ENCODE measurements at places on chromosomes 5 and 9.

DNA sequence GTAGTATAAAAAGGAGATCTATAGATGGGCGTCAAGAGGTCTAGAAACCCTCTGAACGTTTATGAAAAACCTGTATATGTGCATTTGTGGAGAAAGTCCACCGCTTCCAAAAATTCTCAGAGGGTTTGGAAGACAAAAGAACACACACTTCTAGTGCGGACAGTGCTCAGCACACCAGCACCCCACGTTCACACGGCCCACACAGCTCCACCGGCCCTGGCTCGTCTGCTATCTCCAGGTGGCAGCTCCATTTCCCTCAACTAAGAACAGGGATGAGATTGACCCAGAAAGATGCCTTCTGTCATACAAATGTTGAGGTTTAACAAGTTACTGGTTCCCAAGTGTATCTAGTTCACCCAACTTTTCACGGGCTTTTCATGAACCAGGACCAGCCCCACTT, 255.1 kb downstream of the NR2F1-AS1 start:
- no peak for DNase-seq

DNA sequence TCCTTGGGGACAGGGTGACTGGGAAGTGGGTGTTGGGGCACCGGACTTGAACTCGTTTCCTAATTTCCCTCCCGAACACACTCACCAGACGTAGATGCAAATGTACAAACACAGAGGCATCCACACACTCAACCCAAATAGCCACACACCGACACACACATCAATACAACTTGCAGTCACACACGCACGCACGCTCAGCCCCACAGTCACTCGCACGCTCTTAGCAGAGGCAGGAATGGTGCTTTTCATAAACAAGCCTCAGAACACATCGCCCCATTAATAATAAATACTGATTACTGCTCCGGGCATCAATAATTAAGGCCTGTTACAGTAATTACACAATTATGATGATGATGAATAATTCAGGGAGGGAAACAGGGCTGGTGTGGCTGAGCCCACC, 5.7 kb downstream of the BARHL1 start:
- DNase-seq = no peak

DNA sequence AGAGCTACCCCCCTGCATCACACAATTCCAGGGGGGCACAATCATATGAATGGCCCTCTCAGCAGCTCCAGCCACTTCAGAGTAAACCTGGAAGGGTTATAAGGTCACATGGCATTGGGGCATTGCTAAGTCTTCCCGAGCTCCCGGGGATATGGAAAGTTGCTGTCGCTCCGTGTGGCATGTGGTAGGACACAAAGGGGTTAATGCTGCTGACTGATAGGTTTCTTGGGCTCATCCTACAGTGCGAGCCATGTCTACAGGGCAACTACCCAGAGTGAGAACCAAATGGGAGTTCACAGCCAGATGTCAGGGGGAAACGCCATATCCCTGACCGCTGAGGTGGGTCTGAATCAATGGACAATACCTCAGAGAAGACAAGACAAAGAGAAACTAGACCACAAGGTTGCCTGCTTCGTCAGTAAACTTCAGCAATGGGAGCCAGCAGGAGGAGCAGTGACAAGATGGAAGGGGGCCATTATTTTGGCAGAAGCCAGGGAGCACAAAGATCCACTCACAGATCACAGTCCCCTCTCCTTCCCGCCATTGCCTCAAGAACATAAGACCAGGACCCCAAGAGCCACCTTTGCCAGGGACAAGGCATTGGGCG, 52.4 kb upstream of the SHISAL2B start:
- peak; percentile 18 for DNase-seq

GRCh38 chr9:98571643-98572042, 137.1 kb downstream of the GABBR2 start:
- no peak for DNase-seq

DNA sequence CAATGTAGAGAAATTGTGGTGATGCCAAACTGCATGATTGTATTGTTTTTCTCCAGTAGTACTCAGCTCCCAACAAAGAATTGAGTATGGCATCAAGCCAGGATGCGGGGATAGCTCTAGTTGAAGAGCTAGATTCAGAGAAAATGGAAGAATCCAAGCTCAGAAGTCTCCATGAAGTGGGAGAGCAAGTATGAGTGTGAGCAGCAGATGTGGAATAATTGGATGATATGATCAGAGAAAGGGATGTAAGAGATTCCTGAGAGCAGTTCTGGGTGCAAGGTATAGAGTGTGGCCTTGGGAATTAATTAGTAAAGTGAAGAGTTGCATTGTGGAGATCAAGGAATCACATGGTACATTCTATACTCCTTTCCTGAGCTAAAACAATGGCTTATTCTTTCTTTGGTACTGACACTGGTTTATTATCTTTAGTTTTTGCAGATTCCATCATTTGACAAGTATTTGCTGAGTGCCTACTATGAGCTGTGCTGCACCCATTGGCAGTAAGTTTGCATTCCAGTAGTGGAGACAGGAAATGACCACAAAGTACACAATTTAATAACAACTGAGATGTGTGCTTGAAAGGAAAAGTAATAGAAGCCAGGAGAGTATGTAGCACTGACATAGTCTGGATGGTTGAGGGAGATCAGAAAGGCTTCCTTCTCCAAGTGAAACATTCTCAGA, 177.1 kb downstream of the CPLANE1 start:
- DNase-seq = no peak

DNA sequence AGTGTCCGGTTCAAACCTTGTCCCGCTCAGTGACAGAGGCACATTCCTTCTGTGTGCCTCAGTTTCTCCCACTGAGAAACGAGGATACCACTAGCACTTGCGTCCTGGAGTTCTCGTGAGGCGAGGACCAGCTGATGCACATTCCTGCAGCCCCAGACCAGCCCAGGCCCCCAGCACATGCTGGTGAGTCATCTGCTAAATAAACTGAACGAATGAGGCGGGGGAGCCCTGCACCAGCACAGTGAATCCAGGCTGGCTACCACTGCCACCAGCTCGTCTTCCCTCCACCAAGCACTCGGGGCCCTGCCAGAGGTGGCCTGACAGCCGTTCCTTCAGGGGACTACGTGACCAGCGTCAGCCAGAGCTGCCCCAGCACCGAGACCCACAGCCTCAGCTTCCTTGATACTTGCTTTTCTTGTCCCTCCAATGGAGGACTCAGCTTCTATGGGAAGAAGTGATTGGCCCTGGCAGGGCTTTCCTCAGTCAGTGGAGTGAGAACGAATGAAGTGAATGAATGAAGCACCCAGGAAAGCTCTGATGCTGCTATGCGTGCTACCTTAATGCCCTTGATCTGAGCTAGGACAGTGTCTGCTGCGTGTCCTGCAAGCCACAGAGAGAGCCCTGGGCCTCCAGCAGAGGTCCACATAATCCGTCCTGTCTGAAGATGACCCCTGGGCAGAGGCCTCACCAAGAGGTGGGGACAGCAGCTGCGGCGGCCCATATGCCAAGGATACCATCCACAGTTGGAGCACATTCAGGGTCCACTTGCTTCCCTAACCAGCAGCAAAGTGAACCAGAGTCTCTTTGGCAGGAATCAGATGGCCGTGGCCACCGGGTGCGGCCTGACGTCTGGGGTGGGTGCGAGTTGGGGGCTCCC, 13.5 kb upstream of the BARX1 start:
- DNase-seq = peak; percentile 36

- DNase-seq = no peak
Observed at GRCh38 chr9:101477214-101477613, 41.6 kb upstream of the ALDOB start.

- no peak for DNase-seq
Observed at GRCh38 chr9:109751253-109751652, 28.7 kb upstream of the PALM2AKAP2 start.

DNA sequence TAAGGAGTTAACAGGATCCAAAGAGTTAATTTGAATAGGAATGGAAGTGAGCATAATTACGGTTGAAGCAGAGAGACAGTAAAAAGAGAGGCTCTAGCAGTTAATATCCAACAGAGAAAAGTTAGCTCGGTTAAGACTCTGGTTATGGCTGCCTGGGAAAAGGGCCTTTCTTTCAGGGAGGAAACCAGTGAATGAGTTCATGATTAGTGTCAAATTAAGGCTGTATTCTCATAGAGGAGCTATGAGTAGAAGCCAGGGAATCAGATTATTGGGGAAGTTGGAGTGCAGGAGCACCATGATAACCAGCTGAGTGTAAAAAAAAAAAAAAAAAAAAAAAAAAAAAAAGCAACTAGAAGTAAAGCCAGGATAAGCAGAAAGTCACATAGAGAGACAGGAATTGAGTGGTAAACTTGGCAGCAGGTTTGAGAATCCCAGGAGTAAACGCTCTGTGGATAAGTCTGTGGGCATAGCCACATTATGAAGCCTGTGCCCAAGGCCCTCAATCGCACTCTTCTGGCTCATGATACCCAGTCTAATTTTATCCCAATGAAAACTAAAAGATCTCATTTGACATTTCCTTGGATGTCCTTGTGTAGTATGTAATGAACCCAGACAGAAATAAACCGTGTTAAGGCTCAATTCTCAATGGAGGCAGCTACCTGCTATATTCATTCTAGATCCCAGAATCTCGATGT, 372.6 kb upstream of the MPDZ start:
- no peak for DNase-seq

- DNase-seq = no peak
Observed at GRCh38 chr9:76564297-76564696, 105.3 kb downstream of the GCNT1 start.

Data from H7 (cell line).